ENCODE measurements at places on chromosomes 11 and 22. TPM values are rescaled to one million over a fixed set of nuclear protein-coding genes. Genes with fewer than 3 reads are reported as not detected.

SCGB1D1 gene
- total RNA-seq = not detected

F2 gene
- total RNA-seq = not detected

BDNF gene
- not detected for total RNA-seq

HBB gene
- total RNA-seq = not detected

SIDT2 gene
- total RNA-seq = 40.3 TPM

GGTLC2 gene
- total RNA-seq = not detected

XKR3 gene
- 0.23 TPM for total RNA-seq

NCR3LG1 gene
- total RNA-seq = 1.3 TPM

CFAP300 gene
- total RNA-seq = not detected

DDTL gene
- total RNA-seq = 0.95 TPM

MOV10L1 gene
- total RNA-seq = 0.25 TPM

MRPL17 gene
- 38.2 TPM for total RNA-seq

DENND6B gene
- 6.4 TPM for total RNA-seq

C11orf86 gene
- not detected for total RNA-seq

ABCC8 gene
- total RNA-seq = not detected

PHRF1 gene
- 29.7 TPM for total RNA-seq

All from activated T-cell treated with anti-CD3 and anti-CD28 coated beads, Interleukin-2, amount 50 U/mL, for 72 hours (primary cell).